ENCODE measurements at places on chromosomes 2 and 18. TPM values are rescaled to one million over a fixed set of nuclear protein-coding genes. Genes with fewer than 3 reads are reported as not detected.

RELCH gene
- 21.1 TPM for total RNA-seq

FBXO48 gene
- 1.3 TPM for total RNA-seq

CNRIP1 gene
- under 0.01 TPM for total RNA-seq

RGPD3 gene
- not detected for total RNA-seq

IL37 gene
- not detected for total RNA-seq

CCL20 gene
- total RNA-seq, result 0.33 TPM

MOCOS gene
- 17.3 TPM for total RNA-seq

EML6 gene
- 0.83 TPM for total RNA-seq

TMEFF2 gene
- not detected for total RNA-seq

RAX gene
- not detected for total RNA-seq

PDE1A gene
- total RNA-seq, result not detected

TM4SF20 gene
- total RNA-seq, result not detected

GRHL1 gene
- 6.0 TPM for total RNA-seq

IFIH1 gene
- total RNA-seq, result 6.2 TPM

TMEM237 gene
- total RNA-seq, result 50.1 TPM

MYL12B gene
- 464 TPM for total RNA-seq

BUB1 gene
- 35.5 TPM for total RNA-seq

NPHP1 gene
- total RNA-seq, result 6.6 TPM

POTEC gene
- total RNA-seq, result not detected

Data from mammary epithelial cell (primary cell).